NCI-H146 (cell line): ENCODE measurements at places on chromosomes 16 and 17.

DNA sequence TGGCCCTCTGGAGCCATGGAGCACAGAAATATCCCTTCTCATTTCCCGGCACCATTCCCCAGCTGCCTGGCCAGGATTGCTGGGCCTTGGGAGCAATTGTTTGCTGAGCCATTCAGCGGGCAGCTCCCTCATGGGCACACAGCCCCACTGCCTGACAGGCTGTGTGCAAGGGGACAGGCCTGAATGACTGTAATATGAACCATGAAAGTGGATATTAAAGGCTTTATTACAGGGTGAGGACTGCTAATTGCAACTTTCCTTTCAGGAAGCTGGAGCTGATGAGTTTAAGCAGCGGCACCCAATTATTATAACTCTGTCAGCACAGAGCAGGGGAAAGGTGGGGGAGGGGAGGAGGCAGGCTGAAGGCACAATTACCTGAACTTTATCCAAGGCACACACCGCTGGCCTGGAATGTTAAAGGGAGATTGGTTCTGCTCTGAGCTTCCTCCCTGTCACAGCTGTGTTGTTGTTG is 159.8 kb upstream of the SDK2 start:
- peak; percentile 71 for DNase-seq

DNA sequence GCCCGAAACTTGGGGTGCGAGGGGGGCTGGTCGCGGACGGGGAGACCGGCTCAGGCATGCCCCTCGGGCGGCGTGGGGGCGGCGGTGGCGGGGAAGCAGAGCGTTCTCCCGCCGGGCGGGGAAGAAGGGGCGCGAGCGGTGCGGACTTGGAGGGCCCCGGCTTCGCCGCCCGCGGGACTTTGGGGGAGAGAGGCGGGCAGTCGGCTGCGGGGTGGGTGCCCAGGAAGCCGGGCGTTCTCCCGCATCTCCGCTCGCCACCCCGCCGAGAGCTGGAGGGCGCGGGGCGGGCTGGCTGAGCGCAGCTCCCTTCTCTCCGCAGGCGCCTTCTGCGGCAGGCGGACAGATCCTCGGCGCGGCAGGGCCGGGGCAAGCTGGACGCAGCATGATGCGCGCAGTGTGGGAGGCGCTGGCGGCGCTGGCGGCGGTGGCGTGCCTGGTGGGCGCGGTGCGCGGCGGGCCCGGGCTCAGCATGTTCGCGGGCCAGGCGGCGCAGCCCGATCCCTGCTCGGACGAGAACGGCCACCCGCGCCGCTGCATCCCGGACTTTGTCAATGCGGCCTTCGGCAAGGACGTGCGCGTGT is 772 bp downstream of the NTN1 start:
- peak; percentile 38 for DNase-seq

- no peak for DNase-seq
These were observed 3.6 kb upstream of the HS3ST3B1 start for GRCh38 chr17:14297161-14297851.

DNA sequence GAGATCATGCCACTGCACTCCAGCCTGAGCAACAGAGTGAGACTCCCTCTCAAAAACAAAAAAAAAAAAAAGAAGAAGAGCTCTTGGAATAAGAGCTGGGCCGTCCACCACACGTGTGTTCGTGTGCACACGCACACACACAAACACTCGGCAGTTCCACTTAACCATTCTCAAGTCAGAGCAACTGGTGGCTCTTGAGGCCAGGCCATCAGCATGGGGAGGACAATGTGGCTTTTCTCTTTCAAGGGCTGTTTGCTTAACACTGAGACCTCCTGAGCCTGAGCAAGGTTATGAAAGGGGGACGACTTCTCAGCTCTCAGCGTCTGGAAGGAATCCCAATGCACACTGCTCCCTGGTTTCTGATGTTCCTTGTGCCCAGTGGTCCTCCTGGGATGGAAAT is 444.9 kb downstream of the SOX9 start:
- DNase-seq = no peak

DNA sequence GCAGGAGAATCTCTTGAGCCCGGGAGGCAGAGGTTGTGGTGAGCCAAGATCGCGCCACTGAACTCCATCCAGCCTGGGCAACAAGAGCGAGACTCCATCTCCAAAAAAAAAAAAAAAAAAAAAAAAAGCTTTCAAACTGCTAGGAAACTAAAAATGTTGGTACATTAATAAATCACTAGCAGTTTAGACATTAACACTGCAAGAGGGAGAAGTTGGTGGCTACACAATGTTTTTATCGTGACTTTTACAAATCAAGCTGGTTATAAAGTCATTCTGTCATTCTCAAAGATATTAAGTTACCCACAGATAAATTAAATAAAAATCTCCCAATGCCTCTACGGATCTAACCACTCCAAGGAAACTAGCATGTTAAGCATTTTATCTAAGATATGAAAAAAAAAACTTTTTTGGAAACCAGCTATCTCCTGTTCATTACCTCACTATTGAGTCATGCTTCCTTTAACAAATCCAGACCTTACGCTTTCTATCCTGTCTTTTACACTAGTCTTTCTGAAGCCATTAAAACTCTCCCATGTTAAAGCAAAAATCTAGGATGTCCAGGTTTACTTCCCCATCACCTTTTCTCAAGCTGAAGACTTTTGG is 85.9 kb upstream of the SMURF2 start:
- DNase-seq = no peak
